M059J (cell line): ENCODE measurements at places on chromosomes 2 and 18. TPM values are rescaled to one million over a fixed set of nuclear protein-coding genes. Genes with fewer than 3 reads are reported as not detected.

CMPK2 gene
- total RNA-seq = 107 and 134 TPM in 2 replicates

GRCh38 chr2:123737371-123737770, 287.7 kb upstream of the CNTNAP5 start:
- no peak for DNase-seq

DNA sequence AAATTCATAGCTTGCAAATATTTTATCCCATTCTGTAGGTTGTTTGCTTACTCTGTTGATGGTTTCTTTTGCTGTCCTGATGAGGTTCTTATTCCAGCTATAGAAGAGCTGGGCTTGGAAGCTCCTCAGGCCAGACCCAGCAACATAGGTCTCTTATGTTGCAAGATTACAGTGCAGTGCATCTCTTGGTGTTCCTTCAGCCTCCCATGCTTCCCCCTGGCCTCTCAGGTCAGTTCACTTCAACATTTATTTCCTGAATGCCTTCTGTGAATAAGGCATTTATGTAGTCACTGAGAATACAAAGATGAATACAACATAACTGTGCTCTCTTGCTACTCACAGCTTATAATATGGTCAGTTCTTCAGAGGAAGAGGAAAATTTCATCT, 179.0 kb upstream of the SLC39A10 start:
- peak; percentile 25 for DNase-seq

LTBP1 gene
- total RNA-seq = 4.4 and 9.2 TPM in 2 replicates

DNA sequence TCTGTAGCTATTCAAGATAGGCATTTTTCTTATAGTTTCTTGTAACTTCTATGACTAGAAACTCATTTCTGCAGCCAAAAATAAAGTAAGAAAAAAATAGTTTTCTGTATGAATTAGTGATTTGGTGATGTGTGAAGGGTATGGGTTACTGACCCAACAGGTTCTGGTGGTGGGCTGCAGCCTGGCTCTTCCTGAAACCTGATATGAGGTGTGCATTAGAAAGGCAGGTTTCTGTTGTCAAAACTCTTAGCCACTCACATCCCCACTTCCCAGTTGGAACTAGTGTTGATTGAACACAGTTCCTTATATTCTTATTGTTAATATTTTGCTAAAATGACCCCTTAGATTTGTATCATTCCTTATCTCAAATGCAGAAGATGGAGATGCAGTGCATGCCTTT, 330.8 kb downstream of the THSD7B start:
- no peak for DNase-seq

DNA sequence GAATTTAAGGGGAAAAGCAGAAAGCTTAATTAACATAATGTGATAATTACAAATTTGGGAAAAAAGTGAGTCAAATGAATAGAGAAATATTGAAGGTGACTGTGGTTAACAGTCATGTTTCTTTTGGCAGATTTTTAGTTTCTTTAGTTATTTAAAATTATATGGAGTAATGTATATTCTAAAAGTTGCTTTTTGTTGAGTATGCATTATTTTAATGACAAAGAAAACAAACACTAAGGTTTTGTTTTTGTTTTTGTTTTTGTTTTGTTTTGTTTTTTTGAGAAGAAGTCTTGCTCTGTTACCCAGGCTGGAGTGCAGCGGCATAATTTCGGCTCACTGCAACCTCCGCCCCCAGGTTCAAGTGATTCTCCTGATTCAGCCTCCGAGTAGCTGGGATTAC, 30.3 kb upstream of the MTCL1 start:
- no peak for DNase-seq

GRCh38 chr2:179444056-179444455, 179.4 kb upstream of the SESTD1 start:
- DNase-seq = no peak

GRCh38 chr2:156615836-156616322, 179.7 kb downstream of the GPD2 start:
- DNase-seq = no peak

DNA sequence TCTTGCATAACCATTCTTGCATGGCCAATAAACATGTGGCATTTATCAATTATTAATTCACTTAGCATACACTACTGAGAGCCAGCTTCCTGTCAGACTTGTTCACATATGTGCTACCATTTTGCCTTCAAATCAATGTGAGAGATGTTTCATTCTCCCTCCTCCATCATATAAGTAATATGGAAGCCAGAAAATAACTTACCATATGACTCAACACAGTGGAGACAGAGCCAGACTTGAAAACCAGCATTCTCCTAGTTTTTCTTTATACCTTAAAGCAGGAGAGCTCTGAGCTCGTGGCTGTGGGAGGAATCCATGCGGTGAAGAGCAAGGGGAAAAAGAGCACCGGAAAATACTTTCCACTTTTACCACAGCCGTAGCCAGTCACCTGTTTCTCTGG, 215.0 kb upstream of the LRATD1 start:
- DNase-seq = no peak
